ENCODE measurements at places on chromosomes 2 and 18. TPM values are rescaled to one million over a fixed set of nuclear protein-coding genes. Genes with fewer than 3 reads are reported as not detected.

ZSCAN30 gene
- 12.0 TPM for total RNA-seq

KCNF1 gene
- total RNA-seq, result not detected

SCN9A gene
- total RNA-seq, result not detected

MYO3B gene
- 0.04 TPM for total RNA-seq

ASAP2 gene
- total RNA-seq, result 0.04 TPM

COL3A1 gene
- not detected for total RNA-seq

TUBB8B gene
- not detected for total RNA-seq

GRCh38 chr2:120929829-120930228 lies 194.2 kb downstream of the GLI2 start:
- no peak overlapping the region for H3K4me3 ChIP-seq
- H3K27me3 ChIP-seq, result peaks cover 4% of the 10 kb centered on the region
- H3K36me3 ChIP-seq, result no peaks in the 10 kb centered on the region

DNA sequence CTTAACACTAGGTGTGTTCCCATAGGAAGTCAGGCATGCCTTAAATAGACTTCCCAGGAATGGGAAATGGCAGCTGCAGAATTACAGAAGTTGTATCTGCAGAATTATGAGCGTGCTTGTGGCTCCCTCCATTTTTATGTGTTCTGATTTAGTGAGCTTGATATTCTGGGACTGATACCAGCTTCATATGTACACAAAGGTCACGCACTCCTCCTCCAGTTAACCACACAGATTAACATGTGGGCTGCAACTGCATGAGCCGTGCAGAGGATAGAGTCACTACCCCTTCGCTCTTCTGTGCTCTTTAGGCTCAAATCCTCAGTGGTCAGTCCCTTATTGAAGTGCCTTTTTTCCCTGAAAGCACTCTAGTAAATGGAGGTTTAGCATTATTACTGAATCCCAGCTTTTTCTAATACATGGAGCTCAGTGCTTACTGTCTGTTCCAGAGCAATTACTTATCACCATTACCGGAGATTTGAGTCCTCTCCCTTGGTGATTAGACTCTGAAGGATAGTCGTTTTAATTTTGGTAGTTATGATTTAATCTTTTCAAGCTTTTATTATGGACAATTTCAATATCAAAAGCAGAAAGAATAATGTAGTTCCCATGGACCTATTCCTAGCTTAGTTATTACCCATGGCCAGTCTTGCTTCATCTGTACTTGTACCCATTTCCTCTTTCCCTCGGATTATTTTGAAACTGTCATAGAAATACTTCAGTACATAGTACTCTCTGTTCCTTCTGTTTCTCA lies 238.3 kb downstream of the PRKCE start:
- no peaks in the 10 kb centered on the region for H3K27me3 ChIP-seq
- no peaks in the 10 kb centered on the region for H3K36me3 ChIP-seq
- H3K27ac ChIP-seq, result no peak overlapping the region
- no peak for DNase-seq

DNA sequence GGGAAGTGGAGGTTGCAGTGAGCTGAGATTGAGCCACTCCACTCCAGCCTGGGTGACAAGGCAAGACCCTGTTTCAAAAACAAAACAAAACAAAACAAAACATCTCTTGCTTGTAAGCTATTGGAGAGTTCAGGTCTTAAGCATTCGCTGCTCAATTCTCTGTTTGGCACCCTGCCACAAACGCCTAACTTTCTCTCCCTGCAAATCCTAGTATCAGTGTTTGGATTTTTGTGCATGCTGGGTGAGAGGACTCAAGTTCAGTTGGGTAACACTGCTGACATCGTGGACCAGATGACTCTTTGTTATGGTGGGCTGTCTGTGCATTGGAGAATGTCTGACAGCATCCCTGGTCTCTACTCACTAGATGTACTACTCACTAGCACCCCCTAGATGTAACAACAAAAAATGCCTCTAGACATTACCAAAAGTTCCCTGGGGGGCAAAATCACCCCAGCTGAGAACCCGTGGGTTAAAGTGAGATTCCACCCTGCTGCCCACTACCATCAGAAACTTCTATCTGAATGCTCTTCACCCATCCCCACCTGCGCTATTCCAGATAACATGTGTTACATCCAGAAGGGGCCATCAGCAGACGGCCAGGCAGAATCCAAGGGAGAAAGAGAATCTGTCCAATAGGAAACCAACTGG lies 50.9 kb downstream of the CACNB4 start:
- H3K36me3 ChIP-seq, result no peaks in the 10 kb centered on the region
- peaks cover 5% of the 10 kb centered on the region for H3K4me1 ChIP-seq
- H3K27me3 ChIP-seq, result peaks cover 4% of the 10 kb centered on the region

GRCh38 chr2:47346107-47346506 lies 56.8 kb upstream of the MSH2 start:
- no peaks in the 10 kb centered on the region for H3K36me3 ChIP-seq
- peaks cover 8% of the 10 kb centered on the region for H3K4me1 ChIP-seq
- H3K4me3 ChIP-seq, result no peak overlapping the region
- H3K27me3 ChIP-seq, result peaks cover 26% of the 10 kb centered on the region
- no peak overlapping the region for H3K27ac ChIP-seq
- no peak for DNase-seq

DNA sequence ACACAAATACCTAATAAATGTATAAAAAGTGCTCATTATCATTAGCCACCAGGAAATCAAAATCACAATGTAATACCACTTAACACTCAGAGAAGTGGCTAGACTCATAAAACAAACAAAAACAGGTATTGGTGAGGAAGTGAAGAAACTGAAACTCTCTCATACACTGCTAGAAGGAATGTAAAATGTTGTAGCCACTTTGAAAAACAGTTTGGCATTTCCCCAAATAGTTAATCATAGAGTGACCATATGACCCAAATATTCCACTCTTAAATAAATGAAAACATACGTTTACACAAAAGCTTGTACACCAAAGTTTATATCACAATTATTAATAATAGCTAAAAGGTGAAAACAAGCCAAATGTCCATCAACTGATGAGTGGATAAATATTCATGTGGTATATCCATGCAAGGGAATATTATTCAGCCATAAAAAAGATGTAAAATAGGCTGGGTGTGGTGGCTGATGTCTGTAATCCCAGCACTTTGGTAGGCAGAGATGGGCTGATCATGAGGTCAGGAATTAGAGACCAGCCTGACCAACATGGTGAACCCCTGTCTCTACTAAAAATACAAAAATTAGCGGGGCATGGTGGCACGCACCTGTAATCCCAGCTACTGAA lies 86.2 kb upstream of the COL5A2 start:
- no peaks in the 10 kb centered on the region for H3K27me3 ChIP-seq
- H3K27ac ChIP-seq, result no peak overlapping the region
- no peak overlapping the region for H3K4me3 ChIP-seq
- peaks cover 12% of the 10 kb centered on the region for H3K36me3 ChIP-seq
- peaks cover 9% of the 10 kb centered on the region for H3K4me1 ChIP-seq

DNA sequence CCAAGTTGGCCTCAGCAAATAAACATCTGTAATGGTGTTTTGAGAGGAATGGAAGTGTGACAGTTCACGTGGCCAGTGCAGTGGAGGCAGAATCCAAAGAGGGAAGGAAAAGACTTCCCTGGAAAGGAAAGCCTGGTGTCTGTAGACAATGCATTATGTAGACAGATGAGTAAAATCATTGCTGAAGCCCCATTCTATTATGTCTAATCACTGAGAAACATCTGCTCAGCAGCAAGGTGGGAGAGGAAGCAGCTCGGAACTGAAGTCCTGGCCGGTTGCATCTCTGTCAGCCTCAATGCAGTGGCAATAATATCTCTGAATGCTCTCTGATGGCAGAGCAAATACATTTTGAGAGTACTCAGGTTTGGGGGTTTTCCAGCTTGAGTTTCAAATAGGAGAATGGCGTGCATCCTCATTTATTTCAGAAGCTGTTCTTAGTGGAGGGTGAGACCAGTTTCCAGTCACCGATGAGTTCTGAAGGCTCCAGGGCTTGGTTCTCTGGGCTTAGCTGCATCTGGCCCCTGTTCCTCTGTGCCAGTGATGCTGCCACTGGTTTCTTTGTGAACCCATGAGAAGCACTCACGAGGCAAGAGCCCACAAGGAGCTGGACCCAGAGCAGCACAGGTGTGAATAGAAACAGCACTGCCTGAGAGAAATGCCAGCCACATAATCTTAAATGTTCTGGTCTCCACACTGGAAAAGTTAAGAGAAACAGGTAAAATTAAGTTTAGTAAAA lies 63.3 kb downstream of the RPIA start:
- H3K4me3 ChIP-seq, result no peak overlapping the region
- no peaks in the 10 kb centered on the region for H3K27me3 ChIP-seq
- peak overlapping the region; percentile 89 for H3K27ac ChIP-seq

GRCh38 chr2:146652311-146652710 lies 1192.5 kb upstream of the ACVR2A start:
- no peaks in the 10 kb centered on the region for H3K36me3 ChIP-seq
- DNase-seq, result no peak
- H3K27me3 ChIP-seq, result no peaks in the 10 kb centered on the region
- H3K4me1 ChIP-seq, result no peaks in the 10 kb centered on the region
- no peak overlapping the region for H3K27ac ChIP-seq
- no peak overlapping the region for H3K4me3 ChIP-seq

GRCh38 chr2:60633615-60634014 lies 80.2 kb upstream of the BCL11A start:
- H3K4me3 ChIP-seq, result no peak overlapping the region
- DNase-seq, result no peak
- H3K27ac ChIP-seq, result no peak overlapping the region
- H3K36me3 ChIP-seq, result no peaks in the 10 kb centered on the region
- no peaks in the 10 kb centered on the region for H3K4me1 ChIP-seq

DNA sequence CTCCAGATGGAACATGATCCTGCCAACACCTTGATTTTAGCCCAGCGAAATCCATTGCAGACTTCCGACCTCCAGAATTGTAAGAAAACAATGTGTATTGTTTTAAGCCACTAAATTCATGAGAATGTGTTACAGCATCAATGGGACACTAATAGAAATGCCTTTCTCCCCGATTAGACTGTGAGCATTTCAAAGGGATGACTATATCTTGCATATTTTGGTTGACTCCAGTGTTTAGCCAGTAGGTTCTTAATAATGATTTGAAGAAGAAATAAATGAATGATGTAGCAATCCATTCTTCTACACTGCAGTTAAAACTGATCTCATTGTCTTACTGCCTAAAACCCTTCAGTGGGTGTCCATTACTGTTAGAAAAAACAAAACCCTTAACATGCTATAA lies 67.4 kb upstream of the ACVR1C start:
- no peak for DNase-seq
- H3K4me1 ChIP-seq, result no peaks in the 10 kb centered on the region
- peaks cover 5% of the 10 kb centered on the region for H3K36me3 ChIP-seq
- no peak overlapping the region for H3K4me3 ChIP-seq
- H3K27ac ChIP-seq, result no peak overlapping the region

DNA sequence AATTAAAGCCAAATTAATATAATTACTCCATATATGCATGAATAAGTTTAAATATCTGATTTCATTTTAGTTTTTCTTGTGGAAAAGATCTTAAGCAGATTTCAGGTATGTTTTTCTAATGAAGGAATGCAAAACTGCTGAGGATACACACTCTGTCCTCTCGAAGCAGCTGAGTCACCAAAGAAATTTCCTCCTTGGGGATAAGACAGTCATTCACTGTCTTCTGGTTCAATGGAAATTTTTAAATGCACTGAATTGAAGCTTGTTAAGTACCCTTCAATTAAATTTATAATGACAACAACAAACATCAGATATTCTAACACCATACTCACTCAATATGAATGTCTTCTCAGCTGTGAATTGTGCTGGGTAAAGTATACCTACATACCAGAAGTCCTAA lies 101.5 kb upstream of the DNER start:
- H3K27me3 ChIP-seq, result no peaks in the 10 kb centered on the region
- H3K27ac ChIP-seq, result no peak overlapping the region
- no peak for DNase-seq
- H3K36me3 ChIP-seq, result peaks cover 12% of the 10 kb centered on the region
- no peak overlapping the region for H3K4me3 ChIP-seq

- peaks cover 4% of the 10 kb centered on the region for H3K36me3 ChIP-seq
- H3K4me3 ChIP-seq, result no peak overlapping the region
- peaks cover 4% of the 10 kb centered on the region for H3K27me3 ChIP-seq
- DNase-seq, result no peak
- H3K27ac ChIP-seq, result no peak overlapping the region
Measured at GRCh38 chr18:57890266-57890665, 87.2 kb upstream of the ATP8B1 start.

GRCh38 chr2:4507661-4508060 lies 804.3 kb downstream of the DCDC2C start:
- no peak overlapping the region for H3K27ac ChIP-seq
- H3K27me3 ChIP-seq, result no peaks in the 10 kb centered on the region
- H3K36me3 ChIP-seq, result no peaks in the 10 kb centered on the region

GRCh38 chr2:101509499-101510284 lies 34.8 kb upstream of the RFX8 start:
- no peaks in the 10 kb centered on the region for H3K27me3 ChIP-seq
- no peak overlapping the region for H3K27ac ChIP-seq
- no peaks in the 10 kb centered on the region for H3K36me3 ChIP-seq
- H3K4me1 ChIP-seq, result no peaks in the 10 kb centered on the region
- DNase-seq, result no peak

DNA sequence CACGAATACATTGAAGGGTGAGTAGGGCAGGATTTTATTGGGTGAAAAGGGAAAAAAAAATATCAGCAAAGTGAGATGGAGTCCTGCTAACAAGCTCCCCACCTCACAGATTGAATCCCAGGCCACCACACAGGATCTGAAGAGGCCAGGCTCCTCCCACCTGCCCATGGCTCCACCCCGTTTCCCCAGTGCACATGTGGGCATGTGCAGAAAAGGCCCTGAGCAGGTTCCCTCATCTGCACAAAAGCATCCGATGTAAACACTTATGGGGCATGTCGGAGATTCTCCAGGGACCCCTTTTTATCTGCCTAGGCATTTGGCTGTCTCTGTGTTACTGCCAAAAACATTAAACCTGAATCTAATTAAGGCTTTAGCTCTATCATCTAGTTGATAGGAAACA lies 35.2 kb downstream of the SKA1 start:
- no peak overlapping the region for H3K4me3 ChIP-seq
- H3K36me3 ChIP-seq, result no peaks in the 10 kb centered on the region
- no peak overlapping the region for H3K27ac ChIP-seq
- DNase-seq, result no peak

- DNase-seq, result no peak
- H3K36me3 ChIP-seq, result no peaks in the 10 kb centered on the region
- H3K4me1 ChIP-seq, result no peaks in the 10 kb centered on the region
- no peak overlapping the region for H3K4me3 ChIP-seq
Measured at GRCh38 chr2:80893711-80894110, 589.2 kb upstream of the LRRTM1 start.

Measured in activated naive CD8-positive, alpha-beta T cell treated with anti-CD3 and anti-CD28 coated beads for 36 hours (primary cell).